ENCODE measurements at places on chromosomes 3 and 15.

DNA sequence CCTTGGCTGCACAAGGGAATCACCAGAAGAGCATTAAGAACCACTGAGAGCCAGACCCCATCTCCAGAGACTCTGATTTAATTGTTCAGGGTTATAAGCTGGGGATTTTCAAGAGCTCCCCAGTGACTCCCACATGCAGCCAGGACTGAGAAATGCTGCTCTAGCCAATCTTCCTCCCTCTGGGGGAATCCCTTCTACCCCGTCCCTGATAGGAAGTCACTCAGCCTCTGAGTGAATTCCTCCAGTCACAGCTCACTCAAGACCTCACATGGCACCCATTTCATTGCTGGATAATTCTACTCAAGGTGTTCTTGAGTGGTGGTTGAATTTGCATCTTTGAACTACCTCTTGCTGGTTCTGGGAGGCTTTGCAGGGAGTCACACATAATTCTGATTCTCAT, 10.7 kb downstream of the CCR3 start:
- no peak for DNase-seq

DNA sequence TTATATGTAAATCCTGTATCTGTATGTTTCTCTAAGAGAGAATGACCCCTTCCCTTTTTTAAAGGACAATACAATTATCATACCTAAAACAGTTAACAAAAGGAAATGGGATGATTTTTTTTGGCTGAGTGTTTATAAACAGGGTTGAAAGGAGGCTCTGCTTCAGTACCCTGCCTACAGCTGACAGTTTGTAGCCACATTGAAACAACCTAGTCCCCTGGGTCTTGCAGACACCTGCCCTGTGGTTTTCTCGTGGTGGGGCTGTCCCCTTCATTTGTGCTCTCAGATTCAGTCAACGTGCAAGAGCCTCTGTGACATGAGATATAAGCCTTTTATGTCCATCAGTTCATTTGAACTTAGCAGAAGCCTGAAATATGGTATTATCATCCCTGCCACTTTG, 2.3 kb upstream of the HMCES start:
- DNase-seq, result no peak

GRCh38 chr3:184651904-184652303, 60.0 kb downstream of the MAGEF1 start:
- DNase-seq, result peak; percentile 52

DNA sequence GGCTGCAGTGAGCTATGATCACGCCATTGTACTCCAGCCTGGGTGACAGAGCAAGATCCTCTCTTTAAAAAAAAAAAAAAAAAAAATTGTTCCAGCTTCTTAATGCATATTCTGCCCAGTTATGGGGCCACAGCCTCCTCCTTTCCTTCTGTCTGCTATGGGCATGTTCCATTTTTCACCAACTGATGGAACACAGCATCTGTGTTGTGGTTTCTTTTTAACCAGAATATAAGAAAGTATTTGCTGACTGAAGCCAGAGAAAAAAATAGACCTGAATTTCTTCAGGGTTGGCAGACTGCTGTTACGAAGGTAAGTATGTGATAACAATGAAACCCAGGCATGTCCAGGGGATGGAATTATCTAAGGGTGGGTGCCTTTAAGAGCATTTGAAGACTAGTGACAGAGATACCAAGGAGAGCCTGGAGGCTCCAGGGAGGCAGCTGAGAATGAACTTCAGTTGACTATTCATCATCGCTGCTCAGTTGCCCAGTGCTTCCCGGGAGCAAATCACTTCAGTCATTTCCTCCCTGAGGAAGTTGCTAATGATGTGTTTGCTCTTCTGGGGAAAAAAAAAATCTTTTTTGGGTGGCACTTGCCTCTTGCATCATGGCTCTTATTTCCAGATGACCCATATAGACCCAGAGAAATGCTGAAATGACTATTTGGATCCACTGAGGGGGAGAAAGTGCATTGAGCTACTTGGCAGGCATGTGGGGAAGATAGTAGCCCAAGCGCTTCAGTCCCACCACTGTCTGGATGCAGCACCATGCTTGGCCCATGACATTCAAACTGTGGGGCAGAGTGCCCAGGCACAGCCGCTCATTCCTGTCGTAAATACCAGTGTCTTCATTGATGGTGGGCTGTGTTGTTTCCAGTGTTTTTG, 14.5 kb downstream of the NCBP2 start:
- no peak for DNase-seq

DNA sequence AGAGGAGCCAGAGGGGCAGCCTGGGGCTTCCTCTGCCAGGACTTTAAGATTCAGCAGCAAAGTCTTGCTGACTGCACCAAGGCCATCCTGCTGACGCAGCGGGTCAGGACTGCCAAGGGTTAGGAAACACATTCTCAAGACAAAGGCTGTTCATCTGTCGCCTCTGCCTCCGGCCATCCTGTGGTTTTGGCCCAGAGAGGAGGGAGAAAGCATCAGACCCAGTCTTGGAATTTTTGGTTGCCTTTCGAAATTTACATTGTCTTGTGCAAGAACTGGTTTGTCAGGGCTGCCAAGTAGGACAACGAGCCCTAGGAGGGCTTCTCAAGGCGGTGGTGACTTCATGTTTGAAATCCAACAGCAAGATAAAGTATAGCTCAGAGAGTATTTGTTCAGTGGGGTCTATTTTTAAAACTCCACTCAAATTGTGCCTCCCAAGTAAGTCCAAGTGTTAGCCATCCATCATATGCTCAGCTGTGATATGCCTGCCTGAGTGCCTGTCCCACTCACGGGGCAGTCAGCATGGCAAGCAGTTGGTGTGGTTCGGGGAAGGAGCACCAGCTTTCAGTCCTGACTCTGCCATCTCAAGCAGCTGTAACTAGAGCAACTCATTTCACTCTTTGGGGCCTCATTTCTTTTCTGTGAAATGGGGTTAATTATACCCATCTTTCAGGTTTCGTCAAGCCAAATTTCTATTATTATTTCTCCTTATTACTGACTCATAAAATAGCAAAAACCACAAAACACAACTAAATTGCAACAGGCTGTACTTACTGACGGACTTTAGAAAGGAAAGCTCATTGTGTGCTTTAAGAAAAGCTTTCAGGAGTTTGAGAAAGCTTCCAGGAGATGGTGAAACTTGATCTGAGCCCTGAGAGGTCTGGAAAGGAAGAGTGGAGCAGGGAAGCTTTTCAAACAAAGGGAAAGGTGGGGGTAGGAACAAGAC, 42.4 kb upstream of the RHO start:
- DNase-seq, result no peak

GRCh38 chr3:55639896-55640765, 153.0 kb upstream of the WNT5A start:
- no peak for DNase-seq

GRCh38 chr15:54035616-54036015, 57.4 kb downstream of the UNC13C start:
- no peak for DNase-seq

GRCh38 chr3:94206291-94206690, 143.4 kb downstream of the NSUN3 start:
- DNase-seq, result no peak

GRCh38 chr15:58562135-58562534, 130.3 kb downstream of the LIPC start:
- peak; percentile 62 for DNase-seq

DNA sequence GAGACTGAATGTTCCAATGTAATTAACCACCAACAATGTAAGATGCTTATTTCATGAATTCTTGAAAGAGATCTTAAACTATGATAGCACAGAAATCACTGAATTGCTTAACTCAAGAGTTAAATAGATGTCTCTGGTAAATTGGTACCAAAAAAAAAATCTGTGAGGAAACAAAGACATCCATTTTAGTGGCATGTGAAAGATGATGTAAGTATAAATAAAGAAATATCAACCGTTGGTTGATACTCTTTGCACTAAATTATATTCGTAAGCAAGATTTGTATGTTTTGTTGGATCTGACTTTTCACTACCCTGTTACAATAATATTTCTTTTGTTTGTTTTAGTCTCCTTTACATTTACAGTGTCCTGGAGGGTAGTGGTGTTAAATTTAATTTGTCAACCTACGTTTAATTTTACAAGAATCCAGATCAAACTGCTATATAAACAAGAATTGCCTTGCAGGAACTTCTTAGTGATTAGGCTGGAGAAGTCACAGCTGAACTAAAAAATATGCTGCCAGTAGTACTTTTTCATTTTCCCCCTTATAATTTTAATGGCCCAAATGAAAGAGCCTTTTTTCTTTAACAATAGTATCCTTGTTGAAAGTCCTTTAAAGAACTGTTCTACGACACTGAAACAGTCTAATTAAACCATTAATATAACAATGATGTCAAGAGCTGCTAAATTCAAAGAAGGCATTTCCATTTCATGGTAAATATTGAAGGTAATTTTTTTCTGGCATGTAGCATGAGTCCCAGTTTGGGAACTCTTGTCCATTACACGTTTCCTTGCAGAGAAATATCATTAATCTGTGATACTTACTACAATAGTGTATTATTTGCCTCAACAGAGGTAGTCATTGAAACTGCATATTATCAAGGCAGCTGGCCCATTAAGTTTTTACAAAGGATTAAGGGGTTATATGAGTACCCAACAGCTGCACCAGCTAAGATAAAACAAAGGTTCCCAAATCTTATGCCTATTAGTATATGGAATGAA, 109.6 kb upstream of the PHLDB2 start:
- peak; percentile 98 for DNase-seq

- DNase-seq, result no peak
Observed at GRCh38 chr15:74291101-74292071, 55.3 kb downstream of the CCDC33 start.

GRCh38 chr15:72796210-72796514, 12.6 kb upstream of the ADPGK start:
- no peak for DNase-seq

GRCh38 chr3:157836022-157836421, 270.2 kb downstream of the SHOX2 start:
- no peak for DNase-seq

DNA sequence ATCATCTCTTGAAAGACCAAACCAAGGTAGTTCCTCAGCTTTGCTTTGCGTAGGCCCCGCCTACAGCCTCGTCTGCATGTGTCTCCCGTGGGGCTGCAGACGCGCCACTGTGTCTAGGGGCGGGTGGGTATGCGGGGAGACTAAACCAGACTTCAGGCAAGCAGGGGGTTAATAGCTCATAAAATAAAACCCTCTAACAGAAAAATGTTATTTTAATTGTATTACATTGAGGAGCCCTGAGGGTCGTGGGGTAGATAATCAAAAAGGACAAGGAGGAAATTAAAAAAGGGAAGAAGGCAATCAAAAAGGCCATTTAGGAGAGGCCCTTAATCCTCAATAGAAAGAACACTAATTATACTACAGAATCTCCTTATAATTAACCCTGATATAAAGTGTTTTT, 247.6 kb upstream of the ICE2 start:
- DNase-seq, result no peak

DNA sequence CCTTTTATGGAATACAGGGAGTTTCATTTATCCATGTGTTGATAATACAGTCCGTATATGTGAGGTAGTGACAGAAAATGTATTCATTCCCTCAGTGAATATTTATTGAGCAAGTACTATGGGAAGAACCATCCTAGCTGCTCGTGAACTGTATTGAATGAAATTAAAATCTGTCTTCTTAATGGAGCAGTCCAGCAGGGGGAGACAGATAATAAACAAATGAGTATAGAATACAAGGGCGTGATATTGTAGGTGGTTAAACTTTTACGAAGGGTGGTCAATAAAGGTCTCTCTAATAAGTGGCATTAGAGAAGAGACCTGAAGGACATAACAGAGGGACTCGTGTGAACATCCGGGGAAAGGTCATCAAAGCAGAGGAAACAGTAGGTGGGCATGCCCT, 62.7 kb upstream of the OSTN start:
- no peak for DNase-seq

- DNase-seq, result no peak
Observed at GRCh38 chr3:17394541-17395155, 347.8 kb downstream of the TBC1D5 start.

DNA sequence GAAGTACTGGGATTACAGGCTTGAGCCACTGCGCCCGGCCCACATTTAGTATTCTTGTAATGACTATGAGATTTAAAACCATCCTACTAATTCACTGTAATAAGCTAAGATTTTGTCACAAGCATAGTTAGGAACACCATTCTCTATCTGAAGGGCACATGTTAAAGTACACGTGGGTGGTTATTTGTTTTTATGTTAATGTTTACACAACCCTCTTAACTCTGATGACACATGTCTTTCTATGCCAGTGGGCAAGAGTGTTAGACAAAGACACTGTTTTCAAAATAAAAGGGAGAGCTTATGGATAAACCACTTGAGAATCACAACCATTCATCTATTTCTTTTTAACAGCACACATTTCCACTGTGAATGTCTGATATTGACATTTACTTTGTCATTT, 537.6 kb upstream of the IL12A start:
- DNase-seq, result peak; percentile 70

GRCh38 chr15:43111354-43111753, 5.5 kb upstream of the UBR1 start:
- no peak for DNase-seq

- no peak for DNase-seq
Observed at GRCh38 chr3:189567322-189567721, 63.9 kb upstream of the TP63 start.

DNA sequence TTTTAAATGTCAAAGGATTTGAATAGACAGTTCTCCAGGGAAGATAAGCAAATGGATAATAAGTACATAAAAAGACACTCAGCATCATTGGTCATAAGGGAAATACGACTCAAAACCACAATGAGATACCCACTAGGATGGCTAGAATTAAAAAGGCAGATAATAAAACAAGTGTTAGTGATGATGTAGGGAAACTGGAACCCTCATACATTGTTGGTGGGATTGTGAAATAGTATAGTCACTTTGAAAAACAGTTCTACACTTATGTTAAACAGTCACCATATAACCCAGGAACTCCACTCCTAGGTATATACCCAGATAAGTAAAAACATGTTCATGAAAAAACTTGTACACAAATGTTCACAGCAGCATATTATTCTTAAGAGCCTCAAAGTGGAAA, 72.5 kb downstream of the GPR156 start:
- DNase-seq, result no peak

- DNase-seq, result no peak
Observed at GRCh38 chr15:25737218-25737643, 125.9 kb downstream of the ATP10A start.

DNA sequence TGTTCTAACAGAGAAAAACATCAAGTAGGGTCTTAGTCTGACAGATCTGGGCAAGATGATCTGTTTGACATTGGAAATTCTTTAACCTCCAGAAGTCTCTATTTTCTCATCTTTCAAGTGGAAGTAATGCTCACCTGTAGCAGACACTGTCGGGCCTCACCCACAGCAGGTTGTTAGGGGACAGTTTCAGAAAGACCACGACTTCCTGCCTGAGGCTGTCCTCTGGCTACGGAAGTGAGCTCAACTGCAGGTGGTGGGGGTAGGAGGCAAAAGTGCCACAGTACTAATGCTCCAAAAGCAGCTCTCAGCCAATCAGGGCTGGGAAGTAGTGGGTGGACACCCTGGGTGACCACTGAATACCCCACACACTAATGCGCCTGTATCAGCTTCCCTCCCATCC, 111.4 kb upstream of the TOPAZ1 start:
- no peak for DNase-seq

- no peak for DNase-seq
Observed at GRCh38 chr3:178474526-178474925, 61.7 kb upstream of the KCNMB2 start.

Data from NCI-H1105 treated with DMSO at 0.1 percent for 48 hours (cell line).